Anterior cingulate cortex (tissue), 58 donors: ENCODE measurements at places on chromosomes 5 and 9.

- no peak for DNase-seq
These were observed at the start of gene POU5F2 for GRCh38 chr5:93741136-93741811. POU5F2 (minus strand) TSS chr5:93741600; CDS start chr5:93741563, 37 bp downstream.

DNA sequence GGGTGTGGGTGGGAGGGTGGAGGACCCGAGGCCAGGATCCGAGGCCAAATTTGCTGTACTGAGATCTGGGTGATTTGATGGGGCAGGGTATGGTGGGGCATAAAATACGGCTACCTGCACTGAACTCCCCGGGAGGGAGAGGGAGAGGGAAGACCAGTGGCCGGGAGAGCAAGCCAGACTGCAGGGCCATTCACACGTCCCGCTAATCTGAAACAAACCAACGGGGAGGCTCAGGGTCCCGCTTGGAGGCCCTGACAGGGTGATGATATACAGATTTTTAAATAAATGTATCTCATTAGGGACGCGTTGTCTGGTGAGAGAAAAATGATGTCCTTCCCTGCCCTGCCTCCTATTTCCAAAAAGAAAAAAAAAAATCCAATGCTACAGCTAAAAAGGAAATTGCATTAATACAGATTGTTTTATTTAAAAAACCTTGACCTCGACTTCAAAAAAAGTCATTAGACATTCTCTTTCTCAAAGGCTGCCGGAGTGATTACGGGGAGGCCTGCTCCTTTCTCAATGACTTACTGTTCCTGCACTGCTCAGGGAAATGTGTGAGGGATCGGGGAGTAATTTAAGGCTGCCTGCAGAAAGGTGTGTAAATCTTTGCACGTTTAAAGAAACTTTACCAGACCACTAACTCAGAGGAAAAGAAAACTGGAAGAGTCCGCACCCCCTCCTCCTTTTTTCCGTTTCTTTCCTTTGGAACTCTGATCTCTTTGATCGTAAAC lies 11.5 kb upstream of the PRRX2 start:
- DNase-seq: no peak

- DNase-seq: no peak
These were observed 81.5 kb downstream of the LMX1B start for GRCh38 chr9:126695186-126695585.

DNA sequence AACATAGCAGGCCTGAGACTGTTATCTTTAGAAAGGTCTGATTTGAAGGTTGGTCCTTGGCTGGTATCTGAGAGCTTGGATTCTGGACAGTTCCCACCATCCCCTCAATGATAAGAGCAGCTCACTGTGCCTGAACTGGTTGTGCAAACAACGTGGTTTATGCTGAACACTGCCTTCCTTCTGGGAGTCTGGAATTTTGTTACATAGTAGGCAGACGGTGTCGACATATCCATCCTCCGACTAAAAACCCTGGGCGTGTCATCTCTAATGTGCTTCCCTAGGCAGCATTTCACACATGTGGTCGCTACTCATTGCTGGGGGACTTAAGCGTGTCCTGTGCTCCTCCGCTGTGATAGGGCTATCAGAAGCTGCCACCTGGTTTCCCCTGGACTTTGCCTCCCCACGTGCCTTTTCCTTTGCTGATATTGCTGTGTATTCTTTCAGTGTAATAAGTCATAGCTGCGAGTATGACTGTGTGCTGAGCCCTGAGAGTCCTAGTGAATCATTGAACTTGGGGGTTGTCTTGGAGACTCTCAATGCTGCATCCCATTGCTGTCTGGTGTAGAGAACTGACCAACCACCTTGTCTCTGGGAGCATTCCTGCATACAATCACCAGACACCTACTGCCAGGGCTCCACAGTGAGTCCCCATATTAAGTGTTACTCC lies 119.1 kb upstream of the TBC1D2 start:
- DNase-seq: no peak

DNA sequence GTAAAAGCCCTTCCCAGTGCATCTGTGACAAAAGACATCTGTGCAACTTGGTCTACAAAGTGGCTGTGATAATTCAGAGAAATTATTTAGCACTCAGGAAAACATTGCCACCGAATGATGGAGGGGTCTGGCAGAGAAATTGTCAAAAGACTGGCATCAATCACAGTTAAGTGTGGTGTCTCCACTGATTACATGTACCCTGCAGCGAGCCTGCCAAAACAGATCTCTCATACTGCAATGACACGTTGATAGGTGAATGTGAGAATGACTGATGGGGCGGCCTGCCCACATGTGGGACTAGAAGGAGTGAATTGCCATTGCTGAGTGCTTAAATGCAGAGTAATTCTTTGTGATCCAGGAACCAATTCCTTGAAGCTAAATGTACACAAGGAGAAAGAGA lies 136.4 kb upstream of the PCSK5 start:
- no peak for DNase-seq

- DNase-seq: no peak
These were observed 5.2 kb upstream of the GRK6 start for GRCh38 chr5:177421062-177421798.

DNA sequence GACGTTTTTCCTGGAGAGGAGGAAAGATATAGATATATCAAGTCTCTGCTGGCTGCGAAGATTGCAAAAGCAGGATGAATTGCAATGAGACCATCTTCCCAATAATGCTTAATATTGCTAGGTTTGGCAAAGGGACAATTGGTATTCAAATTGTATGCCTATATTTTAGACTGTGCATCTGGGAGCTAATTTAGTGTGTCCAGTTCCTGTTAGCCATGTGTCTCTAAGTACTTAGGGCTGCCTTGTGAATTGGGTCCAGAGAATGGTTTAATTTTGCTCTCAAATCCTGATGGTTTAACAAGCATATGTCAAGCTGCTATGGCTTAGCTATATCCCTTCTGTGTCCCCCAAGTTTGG lies 97.6 kb upstream of the ZNF366 start:
- DNase-seq: no peak

DNA sequence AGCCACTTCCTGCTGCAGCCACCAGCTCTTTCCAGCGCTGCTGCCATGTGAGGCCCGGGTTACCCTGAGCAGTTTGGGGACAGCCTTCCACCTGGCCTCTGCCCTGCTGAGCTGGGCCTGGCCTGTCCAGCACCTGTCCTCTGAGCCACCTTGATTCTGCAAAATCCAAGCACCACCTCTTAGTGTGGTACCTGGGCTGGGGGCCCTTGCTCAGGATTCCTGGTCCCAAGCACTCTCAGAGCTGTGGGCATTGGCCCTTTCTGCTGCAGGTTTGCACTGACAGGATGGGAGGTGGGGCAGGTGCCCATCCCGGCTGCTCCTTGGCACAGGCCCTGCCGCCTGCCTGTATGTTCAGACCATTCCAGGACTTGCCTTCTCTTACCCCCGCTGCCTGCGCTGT lies 309.2 kb upstream of the IRX4 start:
- DNase-seq: no peak

- DNase-seq: no peak
These were observed 17.2 kb downstream of the MORN5 start for GRCh38 chr9:122176916-122177315.

GRCh38 chr5:446883-447263 lies 3.9 kb downstream of the EXOC3 start:
- no peak for DNase-seq

- no peak for DNase-seq
These were observed 107.2 kb upstream of the TXNDC8 start for GRCh38 chr9:110444911-110445310.

- DNase-seq: no peak
These were observed 107.7 kb upstream of the DAPK1 start for GRCh38 chr9:87389936-87390335.

DNA sequence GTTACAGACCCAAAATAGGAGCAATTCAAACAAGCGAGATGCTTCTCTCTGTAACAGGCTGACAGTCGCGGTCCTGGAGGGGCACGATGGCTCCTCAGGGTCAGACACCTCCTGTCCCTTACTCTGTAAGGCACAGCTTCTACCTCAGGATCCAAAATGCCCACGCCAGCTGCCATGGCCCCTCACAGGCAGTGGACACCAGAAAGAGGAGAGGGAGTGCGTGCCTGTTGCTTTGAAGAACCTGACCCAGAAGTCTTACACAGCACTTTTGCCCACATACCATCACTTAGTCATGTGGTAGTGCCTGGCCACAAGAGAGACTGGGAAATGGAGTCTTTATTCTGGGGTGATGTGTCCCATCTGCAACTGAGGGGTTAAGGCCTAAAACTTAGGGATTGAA lies 11.6 kb upstream of the ABL1 start:
- DNase-seq: no peak

DNA sequence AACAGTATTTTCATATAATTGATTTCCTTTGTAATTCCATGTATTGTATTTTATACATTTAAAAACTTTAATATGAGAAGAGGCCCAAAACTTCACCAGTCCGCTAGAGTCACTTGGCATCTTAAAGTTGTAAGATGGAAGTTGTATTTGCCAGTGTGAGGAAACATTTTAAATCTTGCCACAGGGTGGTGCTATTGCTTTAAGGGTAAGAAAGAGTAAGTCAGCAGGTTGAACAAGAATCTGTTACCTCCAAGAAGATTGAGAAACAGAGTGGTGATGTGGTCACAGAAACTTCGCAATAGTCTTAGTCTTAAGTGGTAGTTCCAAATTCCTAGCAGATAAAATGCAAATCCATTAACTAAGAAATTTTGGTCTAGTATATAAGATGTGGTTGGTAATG lies 39.8 kb upstream of the RANBP6 start:
- DNase-seq: no peak

- DNase-seq: peak; percentile 80
These were observed 53.7 kb upstream of the KDM4C start for GRCh38 chr9:6703898-6704639.

DNA sequence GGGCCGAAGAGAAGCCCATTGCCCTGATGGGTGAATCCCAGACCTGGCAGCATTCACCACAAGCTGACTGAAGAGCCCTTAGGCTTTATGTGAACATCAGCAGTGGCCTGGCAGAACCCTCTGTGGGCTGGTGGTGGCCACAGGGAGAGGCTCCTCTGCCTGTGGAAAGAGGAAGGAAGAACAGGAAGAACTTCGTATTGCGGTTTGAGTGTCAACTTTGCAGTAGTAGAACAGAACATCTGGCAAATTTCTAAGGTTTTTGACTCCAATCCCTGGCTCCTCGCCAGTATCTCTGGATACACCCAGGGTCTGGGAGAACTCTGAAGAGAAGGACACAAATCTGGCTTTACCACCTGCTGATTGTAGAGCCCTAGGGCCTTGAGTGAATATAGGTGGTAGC lies 356.4 kb upstream of the GRAMD2B start:
- no peak for DNase-seq

DNA sequence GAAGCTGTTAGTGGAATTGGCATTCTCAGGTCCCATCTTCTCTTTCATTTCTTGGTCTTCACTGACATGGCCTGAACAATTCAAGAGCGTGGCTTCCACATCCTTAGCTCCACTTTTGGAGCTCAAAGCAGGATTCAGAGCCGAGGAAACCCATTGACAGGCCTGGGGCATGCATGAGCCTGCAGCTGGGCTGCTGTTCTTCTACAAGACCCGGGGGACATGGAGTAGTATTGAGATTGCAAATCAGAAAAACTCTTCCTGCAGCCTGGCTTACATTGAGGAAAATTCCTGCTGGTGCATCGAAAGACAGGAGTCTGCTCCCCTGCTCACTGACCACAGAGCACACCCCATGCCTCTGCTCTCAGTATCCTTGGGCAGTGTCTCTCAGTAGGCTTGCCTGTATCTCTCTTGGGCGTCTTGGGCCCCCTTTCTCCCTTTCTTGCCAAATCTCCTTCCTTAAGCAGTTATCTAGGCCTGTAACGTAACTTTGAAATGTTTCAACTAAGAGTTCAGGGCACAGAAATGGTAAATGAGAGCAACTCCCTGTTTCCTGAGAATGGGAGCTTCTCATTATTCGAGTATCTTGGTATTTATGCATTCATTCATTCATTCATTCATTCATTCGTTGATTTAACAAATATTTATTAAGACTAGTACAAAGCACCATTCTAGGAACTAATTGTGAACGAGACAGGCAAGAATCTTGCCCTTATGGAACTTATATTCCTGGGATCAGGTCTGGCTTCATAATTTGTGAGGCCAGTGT lies 603.6 kb upstream of the CLINT1 start:
- DNase-seq: no peak

- no peak for DNase-seq
These were observed 48.6 kb upstream of the ADCY2 start for GRCh38 chr5:7347377-7347776.

DNA sequence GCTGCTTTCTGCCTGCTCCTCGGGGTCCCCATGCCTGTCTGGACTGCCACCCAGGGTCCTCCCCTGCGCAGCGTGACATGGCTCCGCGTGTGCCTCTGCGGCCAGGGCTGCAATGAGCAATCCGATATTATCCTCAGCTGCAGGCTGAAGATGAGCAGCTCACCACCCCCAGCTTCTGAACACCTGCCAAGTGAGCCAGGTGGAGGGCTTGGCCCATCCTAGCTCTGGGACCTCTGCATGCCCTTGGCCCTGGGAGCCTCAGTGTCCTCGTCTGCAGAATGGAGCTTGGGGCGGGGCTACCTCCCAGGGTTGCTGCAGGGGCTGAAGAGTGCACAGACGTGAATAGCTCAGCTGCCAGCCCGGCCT lies 4.1 kb upstream of the MYMK start:
- DNase-seq: no peak

DNA sequence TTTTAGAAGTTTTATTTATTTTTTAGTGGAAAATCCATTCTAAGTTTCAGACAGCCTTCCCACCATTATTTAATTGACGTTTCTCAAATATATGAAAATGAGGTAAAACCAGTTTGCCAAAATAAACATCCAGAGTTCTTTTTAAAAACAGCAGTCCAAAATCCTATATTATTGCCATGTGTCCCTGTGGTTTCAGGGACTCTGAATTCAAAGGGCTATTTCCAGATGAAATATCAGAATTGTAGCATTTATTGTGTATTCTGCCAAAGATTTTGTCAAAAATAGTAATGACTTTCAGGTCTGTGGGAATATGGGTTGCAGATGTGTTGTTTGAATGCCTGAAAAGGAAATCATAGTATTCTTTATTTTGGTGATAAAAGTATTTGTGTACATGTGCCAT lies 41.6 kb downstream of the XRCC4 start:
- DNase-seq: no peak

DNA sequence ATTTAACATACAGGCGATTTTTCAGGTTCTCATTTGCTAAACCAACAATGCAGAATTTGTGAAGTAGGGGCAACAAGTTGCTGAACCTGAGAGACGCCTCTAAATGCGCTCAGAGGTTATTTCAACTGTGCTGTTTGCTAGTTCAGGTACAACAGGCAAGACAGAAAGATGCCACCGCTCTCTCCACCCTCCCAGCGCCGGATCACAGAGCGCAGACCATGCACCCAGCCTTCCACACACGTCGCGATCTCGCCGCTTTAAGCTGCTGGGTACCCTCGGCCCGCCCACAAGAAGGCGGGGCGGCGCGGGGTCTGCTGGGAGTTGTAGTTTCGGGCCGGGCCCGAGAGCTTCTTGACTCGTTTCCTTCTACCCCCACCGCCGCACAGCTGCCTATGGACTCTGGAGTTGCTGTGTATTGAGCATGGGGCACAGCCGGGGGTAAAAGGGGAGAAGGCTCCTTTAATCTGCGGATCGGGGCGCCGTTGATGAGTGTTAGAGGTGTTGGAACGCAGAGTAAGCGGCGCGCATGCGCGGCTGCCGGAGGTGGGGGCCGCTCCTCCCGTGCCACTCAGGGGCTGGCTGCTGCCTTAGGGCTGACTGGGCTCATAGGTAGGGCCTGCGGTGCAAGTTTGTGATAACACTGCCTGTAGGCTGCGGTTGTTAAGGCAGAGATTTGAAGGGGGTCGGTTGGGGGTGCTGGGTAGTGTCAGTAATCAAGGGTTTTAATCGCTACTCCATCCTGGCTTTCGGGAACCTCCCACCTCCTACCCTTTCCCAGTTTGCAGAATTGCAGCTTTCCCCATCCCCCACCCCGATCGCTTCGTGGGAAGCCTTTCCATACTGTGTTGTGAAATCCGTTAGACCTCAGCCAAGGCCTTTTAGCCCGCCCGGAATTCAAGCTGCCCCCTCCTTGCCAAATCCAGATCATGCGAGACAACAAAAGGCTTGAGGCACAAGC lies 40.3 kb upstream of the ABCA1 start:
- DNase-seq: peak; percentile 84
